Right lobe of liver (tissue), 6 donors: ENCODE measurements at places on chromosomes 1 and 21.

- DNase-seq = no peak
- H3K36me3 ChIP-seq = no peaks in the 10 kb centered on the region
- no peaks in the 10 kb centered on the region for H3K27me3 ChIP-seq
- H3K27ac ChIP-seq = no peak overlapping the region
- no peak overlapping the region for H3K4me3 ChIP-seq
- no peaks in the 10 kb centered on the region for H3K4me1 ChIP-seq
Observed at GRCh38 chr1:226656201-226656600, 82.9 kb downstream of the ITPKB start.

GRCh38 chr1:58839147-58839795 lies 55.4 kb upstream of the JUN start:
- DNase-seq = no peak
- H3K36me3 ChIP-seq = no peaks in the 10 kb centered on the region
- H3K27me3 ChIP-seq = no peaks in the 10 kb centered on the region
- H3K4me3 ChIP-seq = no peak overlapping the region

DNA sequence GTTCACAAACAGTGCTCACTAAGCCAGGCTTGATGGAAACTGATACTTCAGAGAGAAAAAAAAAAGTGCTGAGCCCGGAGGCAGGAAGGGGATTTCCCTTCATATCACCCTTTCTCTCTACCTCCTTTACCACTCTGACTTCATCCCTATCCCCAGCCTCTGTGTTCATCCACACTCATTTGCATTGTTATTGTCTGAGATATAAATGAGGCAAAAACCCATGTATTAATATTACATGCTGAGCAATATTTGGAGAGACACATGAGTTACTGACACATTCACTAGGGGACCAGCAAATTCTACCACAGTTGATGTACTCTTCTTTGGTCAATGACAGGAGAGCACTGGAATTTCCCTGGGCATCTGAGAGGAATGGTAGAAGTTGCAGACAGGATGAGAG lies 175.8 kb downstream of the TNFSF18 start:
- H3K27me3 ChIP-seq = no peaks in the 10 kb centered on the region
- no peaks in the 10 kb centered on the region for H3K4me1 ChIP-seq
- no peak for DNase-seq
- H3K4me3 ChIP-seq = no peak overlapping the region
- H3K27ac ChIP-seq = no peak overlapping the region
- H3K36me3 ChIP-seq = no peaks in the 10 kb centered on the region

DNA sequence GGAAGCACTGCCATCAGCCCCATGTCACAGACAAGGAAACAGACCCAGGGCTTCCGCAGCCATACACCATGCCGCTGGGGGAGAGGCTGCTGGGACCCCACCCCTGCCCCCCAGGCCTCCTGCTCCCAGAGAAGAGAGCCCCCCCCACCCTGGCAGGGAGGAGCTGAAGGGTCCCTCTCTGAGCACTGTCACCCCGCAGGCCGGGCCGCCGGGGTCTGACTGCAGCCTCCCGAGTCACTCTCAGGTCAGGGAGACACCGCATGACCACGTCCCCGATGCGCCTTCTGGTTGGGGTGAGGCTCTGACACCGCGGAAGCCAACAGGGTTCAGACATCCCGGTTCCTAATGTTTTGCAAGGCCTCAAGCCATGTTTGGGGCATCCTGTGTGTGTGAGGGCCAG lies 102.3 kb downstream of the SIK1 start:
- H3K27ac ChIP-seq = no peak overlapping the region
- DNase-seq = no peak
- H3K4me1 ChIP-seq = peaks cover 7% of the 10 kb centered on the region

DNA sequence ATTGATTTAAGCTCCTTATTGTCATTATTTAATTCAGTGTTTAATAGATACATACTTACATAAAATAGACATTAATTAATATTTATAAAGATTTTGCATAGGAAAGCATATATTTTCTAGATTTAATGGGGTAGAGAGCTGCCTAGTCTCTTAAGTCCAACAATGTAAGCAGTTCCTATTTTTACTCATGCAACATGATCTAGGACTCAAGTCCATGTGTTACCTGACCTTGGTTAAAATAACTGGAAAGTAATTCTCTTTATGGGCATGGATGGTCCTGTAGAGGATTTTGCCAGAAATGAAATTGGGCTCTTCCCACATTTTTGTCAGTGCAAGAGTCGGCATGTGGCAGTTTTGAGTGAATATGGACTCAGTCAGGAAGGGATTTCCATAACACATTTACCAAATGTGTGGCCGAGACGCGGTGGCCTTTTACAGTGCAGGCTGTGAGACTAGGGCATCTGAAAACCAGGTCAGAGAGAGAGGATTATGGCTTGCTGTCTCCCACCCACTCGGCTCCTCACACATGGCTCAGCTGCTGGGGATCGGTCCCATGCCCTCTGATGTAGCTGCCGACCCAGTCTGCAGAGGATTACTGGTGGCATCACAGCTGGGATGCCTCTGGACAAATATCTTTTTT lies 6.2 kb upstream of the KIF1B start:
- DNase-seq = no peak
- H3K4me3 ChIP-seq = no peak overlapping the region
- no peaks in the 10 kb centered on the region for H3K27me3 ChIP-seq
- no peak overlapping the region for H3K27ac ChIP-seq

GRCh38 chr1:242147096-242147976 lies 148.4 kb upstream of the MAP1LC3C start:
- H3K27me3 ChIP-seq = no peaks in the 10 kb centered on the region
- H3K4me3 ChIP-seq = no peak overlapping the region
- H3K27ac ChIP-seq = no peak overlapping the region
- DNase-seq = no peak
- no peaks in the 10 kb centered on the region for H3K36me3 ChIP-seq
- no peaks in the 10 kb centered on the region for H3K4me1 ChIP-seq

- no peak for DNase-seq
- H3K4me1 ChIP-seq = no peaks in the 10 kb centered on the region
- no peaks in the 10 kb centered on the region for H3K36me3 ChIP-seq
Observed at GRCh38 chr1:14786109-14786675, 187.7 kb downstream of the KAZN start.

GRCh38 chr1:151147665-151148064 lies 1.2 kb upstream of the SEMA6C start:
- peak overlapping the region; percentile 73 for H3K4me3 ChIP-seq
- no peaks in the 10 kb centered on the region for H3K4me1 ChIP-seq
- DNase-seq = no peak
- H3K27me3 ChIP-seq = no peaks in the 10 kb centered on the region
- peak overlapping the region; percentile 48 for H3K27ac ChIP-seq

GRCh38 chr1:219990782-219991510 lies 55.4 kb downstream of the EPRS1 start:
- peaks cover 20% of the 10 kb centered on the region for H3K4me1 ChIP-seq
- no peak overlapping the region for H3K4me3 ChIP-seq
- no peaks in the 10 kb centered on the region for H3K27me3 ChIP-seq
- DNase-seq = no peak
- peaks cover 5% of the 10 kb centered on the region for H3K36me3 ChIP-seq

DNA sequence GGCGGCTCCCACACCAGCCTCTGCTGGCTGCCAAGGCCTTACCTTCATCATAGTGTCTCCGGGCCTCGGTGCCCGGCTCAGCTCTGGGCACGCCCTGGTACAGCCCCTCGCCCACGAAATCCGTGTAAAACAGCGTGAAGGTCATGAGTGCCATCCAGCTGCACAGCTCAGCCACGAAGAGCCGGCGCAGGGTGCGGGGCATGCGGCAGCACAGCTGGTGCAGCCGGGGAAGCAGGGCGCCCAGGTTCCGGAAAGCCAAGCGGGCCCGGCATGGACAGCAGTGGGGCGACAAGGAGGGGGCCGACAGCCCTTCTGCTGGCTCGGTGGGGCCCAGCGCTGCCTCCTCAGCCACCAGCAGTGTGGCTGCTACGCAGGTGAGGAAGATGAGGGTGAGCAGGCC lies 17.5 kb downstream of the SLC45A3 start:
- no peak overlapping the region for H3K4me3 ChIP-seq
- H3K4me1 ChIP-seq = peaks cover 2% of the 10 kb centered on the region
- DNase-seq = no peak
- H3K27me3 ChIP-seq = no peaks in the 10 kb centered on the region
- H3K27ac ChIP-seq = peak overlapping the region; percentile 37
- no peaks in the 10 kb centered on the region for H3K36me3 ChIP-seq

- no peaks in the 10 kb centered on the region for H3K27me3 ChIP-seq
- H3K4me1 ChIP-seq = no peaks in the 10 kb centered on the region
- DNase-seq = no peak
- no peak overlapping the region for H3K27ac ChIP-seq
Observed at GRCh38 chr1:202220733-202221132, 27.1 kb downstream of the LGR6 start.

- H3K27me3 ChIP-seq = no peaks in the 10 kb centered on the region
- H3K4me3 ChIP-seq = no peak overlapping the region
- no peak overlapping the region for H3K27ac ChIP-seq
- no peaks in the 10 kb centered on the region for H3K4me1 ChIP-seq
- H3K36me3 ChIP-seq = no peaks in the 10 kb centered on the region
- DNase-seq = no peak
Observed at GRCh38 chr1:92016720-92017316, 13.0 kb upstream of the EPHX4 start.

DNA sequence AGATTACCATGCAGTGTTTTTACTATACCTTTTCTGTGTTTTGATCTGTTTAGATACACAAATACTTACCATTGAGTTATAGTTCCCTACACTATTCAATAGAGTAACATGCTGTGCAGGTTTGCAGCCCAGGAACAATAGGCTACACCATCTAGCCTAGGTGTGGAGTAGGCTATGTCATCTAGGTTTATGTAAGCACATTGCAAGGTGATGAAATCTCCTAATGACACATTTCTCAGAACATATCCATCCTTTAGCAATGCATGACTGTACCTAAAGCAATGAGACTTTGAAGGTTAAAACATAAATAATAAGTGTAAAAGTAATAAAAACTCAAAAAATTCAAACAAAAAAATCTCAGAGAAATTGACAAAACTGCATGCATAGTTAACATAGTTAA lies 358.6 kb downstream of the USH2A start:
- H3K4me3 ChIP-seq = no peak overlapping the region
- H3K27ac ChIP-seq = no peak overlapping the region
- no peaks in the 10 kb centered on the region for H3K4me1 ChIP-seq

DNA sequence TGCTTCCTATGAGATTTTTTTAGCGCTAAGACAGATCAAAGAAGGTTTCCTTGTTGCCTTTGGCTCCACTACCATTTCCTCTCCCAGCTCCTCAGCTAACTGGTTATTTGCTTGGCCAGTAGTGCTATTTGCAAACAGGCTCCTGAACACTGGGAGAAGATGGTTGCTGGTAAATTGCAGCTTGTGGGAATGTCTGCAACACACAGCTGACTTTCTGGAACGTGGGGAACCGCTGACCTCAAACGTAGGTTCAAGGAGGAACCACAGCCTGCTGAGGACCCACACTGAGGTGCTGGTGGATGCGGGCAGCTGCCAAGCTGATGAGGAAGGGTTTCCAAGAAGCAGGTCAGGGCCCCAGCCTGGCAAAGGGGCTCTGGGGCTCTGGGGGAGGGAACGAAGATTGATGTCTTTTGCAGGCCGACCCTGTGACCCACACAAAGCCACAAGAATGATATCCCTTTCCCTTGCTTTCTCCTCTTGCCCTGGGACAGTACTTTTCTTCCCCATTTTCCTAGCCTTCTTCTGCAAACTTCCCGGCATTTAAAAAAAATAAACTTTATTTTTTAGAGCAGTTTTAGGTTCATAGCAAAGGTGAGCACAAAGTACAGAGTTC lies 24.8 kb downstream of the GNG4 start:
- H3K36me3 ChIP-seq = no peaks in the 10 kb centered on the region
- H3K4me1 ChIP-seq = no peaks in the 10 kb centered on the region
- H3K4me3 ChIP-seq = no peak overlapping the region
- DNase-seq = no peak
- no peak overlapping the region for H3K27ac ChIP-seq

- no peak overlapping the region for H3K4me3 ChIP-seq
- no peak overlapping the region for H3K27ac ChIP-seq
- no peaks in the 10 kb centered on the region for H3K27me3 ChIP-seq
- no peaks in the 10 kb centered on the region for H3K4me1 ChIP-seq
- DNase-seq = no peak
Observed at GRCh38 chr1:29090937-29091618, 32.6 kb downstream of the TMEM200B start.

- no peak overlapping the region for H3K4me3 ChIP-seq
- H3K36me3 ChIP-seq = no peaks in the 10 kb centered on the region
- H3K27ac ChIP-seq = no peak overlapping the region
- DNase-seq = no peak
Observed at GRCh38 chr1:226479474-226479873, 69.1 kb upstream of the STUM start.

- H3K4me1 ChIP-seq = no peaks in the 10 kb centered on the region
- H3K27me3 ChIP-seq = no peaks in the 10 kb centered on the region
- H3K4me3 ChIP-seq = no peak overlapping the region
- no peak overlapping the region for H3K27ac ChIP-seq
- no peaks in the 10 kb centered on the region for H3K36me3 ChIP-seq
- DNase-seq = no peak
Observed at GRCh38 chr1:62110198-62110817, 84.3 kb upstream of the L1TD1 start.

GRCh38 chr1:236467327-236467641 lies 56.5 kb upstream of the LGALS8 start:
- no peaks in the 10 kb centered on the region for H3K27me3 ChIP-seq
- no peak overlapping the region for H3K4me3 ChIP-seq
- no peaks in the 10 kb centered on the region for H3K4me1 ChIP-seq
- DNase-seq = no peak

- no peak overlapping the region for H3K4me3 ChIP-seq
- no peaks in the 10 kb centered on the region for H3K4me1 ChIP-seq
- no peaks in the 10 kb centered on the region for H3K36me3 ChIP-seq
- no peak for DNase-seq
Observed at GRCh38 chr1:192678099-192678498, 42.2 kb downstream of the RGS13 start.

DNA sequence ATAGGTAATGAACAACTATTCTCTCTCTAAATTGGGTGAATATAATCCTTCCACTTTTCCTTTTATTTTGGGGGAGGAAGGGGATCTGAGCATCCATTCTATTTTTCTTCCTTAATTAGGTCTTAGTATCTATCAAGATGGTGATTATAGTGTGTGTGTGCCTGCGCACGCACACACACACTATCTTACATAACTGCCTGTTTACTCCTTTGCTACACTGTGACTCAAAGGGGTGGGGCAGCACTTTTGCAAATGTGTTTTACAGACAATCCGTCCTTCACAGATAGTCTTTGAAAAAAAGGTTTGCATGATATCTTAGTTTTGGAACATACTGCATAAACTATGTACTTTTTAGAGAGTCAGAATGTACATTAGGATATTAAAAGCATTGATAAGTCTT lies 191.5 kb downstream of the SDCCAG8 start:
- H3K27ac ChIP-seq = peak overlapping the region; percentile 9
- no peaks in the 10 kb centered on the region for H3K36me3 ChIP-seq
- H3K4me3 ChIP-seq = no peak overlapping the region
- peaks cover 6% of the 10 kb centered on the region for H3K4me1 ChIP-seq
- peak; percentile 64 for DNase-seq
